Muscle of back (tissue), 13 donors: ENCODE measurements at places on chromosomes 5 and 9. TPM values are rescaled to one million over a fixed set of nuclear protein-coding genes. Genes with fewer than 3 reads are reported as not detected.
A peak's percentile ranks its signal among the peaks of the same experiment; 100 is the strongest.

Gene SPINK14
- not detected for polyA plus RNA-seq

DNA sequence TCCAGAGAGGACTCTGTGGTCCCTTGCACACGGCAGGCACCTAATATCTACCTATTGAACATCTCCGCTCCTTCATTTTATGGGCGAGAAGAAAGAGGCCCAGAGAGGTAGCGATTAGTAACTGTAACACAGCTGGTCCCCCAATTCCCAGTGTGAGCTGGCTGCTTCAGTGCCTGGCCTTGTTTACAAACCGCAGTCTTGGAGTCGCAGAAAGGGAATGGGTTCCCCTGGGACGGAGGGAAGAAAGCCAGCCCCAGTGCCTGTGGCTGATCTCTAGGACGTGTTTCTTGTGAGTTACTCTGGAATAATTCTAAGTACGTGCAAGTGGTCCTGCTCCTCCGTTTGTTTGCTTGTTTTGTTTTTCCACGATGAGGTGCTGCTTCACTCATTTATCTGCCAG, 52.0 kb downstream of the CFAP77 start:
- DNase-seq: peak; percentile 16

DNA sequence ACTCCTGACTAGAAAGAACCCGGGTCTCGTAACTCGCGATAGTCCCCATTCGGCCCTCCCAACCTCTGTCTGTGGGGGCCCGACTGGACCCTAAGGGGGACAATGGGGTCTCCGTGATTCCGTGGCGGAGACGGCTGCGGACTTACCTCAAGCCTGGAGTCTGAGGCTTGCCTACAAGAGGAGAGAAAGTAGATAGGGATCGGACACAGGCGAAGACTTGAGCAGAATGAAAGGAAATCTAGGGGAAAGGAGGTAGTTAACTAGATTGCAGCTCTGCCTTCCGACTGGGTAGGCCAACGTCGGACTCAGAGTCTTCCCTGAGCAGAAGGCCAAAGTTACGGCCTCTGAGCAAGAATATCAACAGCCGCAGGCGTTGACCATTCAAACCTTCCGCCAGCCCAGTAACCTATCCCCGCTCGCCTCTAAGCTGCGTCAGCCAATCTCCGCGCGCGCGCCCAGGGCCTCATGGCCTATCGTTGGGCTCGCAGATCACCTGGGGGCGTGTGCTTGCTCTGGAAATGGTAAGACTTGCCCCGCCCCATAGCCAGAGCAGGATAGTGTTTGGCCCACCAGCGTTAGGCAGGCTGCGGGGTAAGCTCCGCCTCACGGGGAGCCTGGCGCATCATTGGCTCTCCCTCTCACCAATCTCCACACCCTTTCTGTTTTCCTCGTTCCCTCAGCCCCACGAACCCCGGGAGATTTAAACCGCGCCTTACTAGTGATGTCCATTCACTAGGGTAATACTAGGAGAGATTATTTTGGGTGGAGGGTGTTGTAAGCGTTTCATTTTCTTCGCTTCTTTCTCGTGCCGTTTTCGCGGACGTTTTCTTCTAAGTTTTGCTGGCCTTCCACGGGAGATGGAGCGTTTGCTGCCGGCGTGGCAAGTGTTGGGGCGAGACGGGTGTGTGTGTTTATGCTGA, at the start of gene CDC25C:
Gene CDC25C, minus strand, starts transcription at position 356 of the 920 bp plus-strand sequence. CDS start 624 bp downstream, outside the sequence.
- DNase-seq: peak; percentile 99

GRCh38 chr9:3743901-3744413, 218.2 kb upstream of the RFX3 start:
- no peak for DNase-seq

DNA sequence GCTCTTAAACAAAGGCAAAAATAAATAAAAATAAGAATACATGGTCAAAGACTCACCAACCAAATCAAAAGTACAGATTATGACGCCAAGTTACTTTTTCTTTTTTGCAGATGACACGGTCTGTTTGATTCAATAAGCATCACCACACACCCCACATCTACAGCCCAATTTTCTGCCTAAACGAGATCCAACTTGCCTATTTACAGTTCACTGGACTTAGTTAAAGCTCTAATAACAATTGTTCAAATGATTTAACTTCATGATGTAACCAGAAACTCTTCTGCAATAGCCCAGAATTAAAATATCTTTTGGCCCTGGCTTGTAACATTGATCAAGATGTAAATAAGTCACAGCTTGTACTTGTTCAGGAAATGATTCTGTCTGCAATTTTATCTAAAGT, 590.3 kb upstream of the C9orf72 start:
- DNase-seq: no peak

GRCh38 chr9:131776473-131776872, 36.6 kb upstream of the RAPGEF1 start:
- DNase-seq: peak; percentile 14
